ENCODE measurements at places on chromosomes 1 and 21.
A peak's percentile ranks its signal among the peaks of the same experiment; 100 is the strongest.

DNA sequence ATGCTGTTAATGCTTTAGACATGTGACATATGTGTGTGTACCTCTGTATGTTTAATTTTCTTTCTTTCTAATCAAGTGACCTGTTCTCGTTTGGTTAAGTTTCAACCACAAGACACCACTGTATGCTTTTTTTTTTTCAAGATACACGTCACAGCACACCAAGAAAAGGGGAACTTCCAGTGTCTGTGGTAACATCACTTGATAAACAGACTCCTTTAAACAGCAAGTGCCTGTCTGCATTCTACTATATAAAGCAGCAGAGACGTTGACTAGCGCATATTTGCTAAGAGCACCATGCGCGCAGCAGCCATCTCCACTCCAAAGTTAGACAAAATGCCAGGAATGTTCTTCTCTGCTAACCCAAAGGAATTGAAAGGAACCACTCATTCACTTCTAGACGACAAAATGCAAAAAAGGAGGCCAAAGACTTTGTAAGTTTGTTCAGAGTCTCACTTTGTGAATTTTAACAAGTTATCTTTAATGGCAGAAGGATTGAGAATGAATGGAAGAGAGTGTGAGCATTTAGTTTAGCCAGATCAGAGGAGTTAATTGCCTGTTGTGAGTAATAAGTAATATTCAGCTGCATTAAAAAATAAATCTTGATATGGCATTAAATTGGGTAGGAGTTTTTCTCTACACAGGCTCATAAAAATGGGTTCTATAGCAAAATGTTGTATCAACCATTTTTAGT is at the start of gene RGS1:
Gene RGS1 (plus strand): TSS at position 275 of the 691 bp plus-strand sequence. CDS start 20 bp downstream, at position 295.
- DNase-seq, result no peak

- no peak for DNase-seq
These were observed 20.7 kb downstream of the HMGCS2 start for GRCh38 chr1:119748040-119748439.

GRCh38 chr1:29698033-29698432 is 461.7 kb downstream of the PTPRU start:
- peak; percentile 39 for DNase-seq

- DNase-seq, result no peak
These were observed 549.9 kb downstream of the PTPRU start for GRCh38 chr1:29786195-29786594.

DNA sequence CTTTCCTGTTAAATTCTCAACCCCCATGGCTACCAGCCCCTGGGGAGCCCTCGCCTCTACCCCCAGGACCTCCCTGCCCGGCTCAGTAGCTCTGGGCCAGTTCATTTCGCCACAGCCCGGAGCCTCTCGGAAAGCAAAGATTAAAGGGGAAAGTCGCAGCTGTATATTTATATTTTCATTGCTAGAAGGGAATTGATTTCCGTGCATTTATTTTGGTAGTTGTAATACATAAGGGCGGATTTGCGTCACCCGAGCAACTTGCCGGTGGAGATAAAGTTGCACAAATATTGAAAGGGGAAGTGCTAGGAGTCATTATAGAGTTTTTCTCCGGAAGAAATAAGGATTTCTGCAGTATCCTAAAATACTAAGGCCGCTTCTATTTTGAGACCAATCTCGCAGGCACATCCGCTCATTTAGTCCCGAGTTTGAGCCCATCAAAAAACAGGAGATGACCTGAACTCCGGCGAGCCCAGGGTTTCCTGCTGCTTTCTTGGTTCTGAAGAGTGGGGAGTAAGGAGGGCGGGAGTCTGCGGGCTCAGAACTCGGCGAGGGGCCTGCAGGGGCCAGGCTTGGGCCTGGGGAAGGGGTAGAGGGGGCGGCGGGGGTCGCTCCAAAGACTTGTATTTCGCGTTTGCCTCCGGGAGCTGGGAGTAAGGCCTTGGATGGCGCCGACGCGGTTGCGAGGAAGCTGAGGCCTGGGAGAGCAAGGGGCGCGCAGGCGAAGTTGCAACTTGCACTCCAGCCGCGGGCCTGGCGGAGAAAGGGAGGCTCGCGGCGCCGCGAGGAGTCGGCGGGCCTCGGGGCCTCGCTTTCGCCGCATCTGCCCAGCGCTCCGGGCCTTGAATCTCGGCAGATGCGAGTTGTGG is 2.5 kb upstream of the HLX start:
- no peak for DNase-seq

GRCh38 chr1:57262472-57262871 is 161.4 kb downstream of the DAB1 start:
- no peak for DNase-seq

GRCh38 chr1:98382986-98383740 is 278.4 kb upstream of the SNX7 start:
- DNase-seq, result no peak

GRCh38 chr1:182147136-182147820 is 85.8 kb upstream of the ZNF648 start:
- DNase-seq, result no peak
